ENCODE measurements at places on chromosomes 2 and 18.

- no peak for DNase-seq
These were observed 91.6 kb downstream of the NFATC1 start for GRCh38 chr18:79487183-79487800.

GRCh38 chr2:28048341-28048740 lies 157.8 kb downstream of the BABAM2 start:
- peak; percentile 24 for DNase-seq

DNA sequence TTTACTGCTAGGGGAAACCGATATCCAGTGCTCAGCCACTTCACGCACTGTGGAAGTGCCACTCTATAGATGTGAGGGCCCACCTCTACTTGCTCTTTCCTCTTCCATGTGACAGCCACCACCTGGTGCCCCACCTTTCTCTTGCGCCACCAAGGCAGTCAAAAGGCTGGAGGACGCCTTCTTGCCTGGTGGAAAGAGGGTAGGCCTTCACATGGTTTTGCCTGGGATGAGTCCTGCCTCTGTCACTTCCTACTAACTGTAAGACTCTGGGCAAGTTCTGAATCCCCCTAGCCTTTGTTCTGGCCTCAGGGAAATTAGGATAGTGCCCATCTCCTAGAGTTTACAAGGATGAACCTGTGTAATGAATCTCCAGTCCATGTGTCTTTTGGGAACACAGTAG lies 66.1 kb upstream of the ODC1 start:
- DNase-seq = no peak

GRCh38 chr2:13230221-13230620 lies 513.5 kb downstream of the TRIB2 start:
- DNase-seq = peak; percentile 14

GRCh38 chr2:132984731-132985130 lies 314.7 kb upstream of the LYPD1 start:
- no peak for DNase-seq

- DNase-seq = no peak
These were observed 131.8 kb upstream of the KYNU start for GRCh38 chr2:142745691-142746090.

DNA sequence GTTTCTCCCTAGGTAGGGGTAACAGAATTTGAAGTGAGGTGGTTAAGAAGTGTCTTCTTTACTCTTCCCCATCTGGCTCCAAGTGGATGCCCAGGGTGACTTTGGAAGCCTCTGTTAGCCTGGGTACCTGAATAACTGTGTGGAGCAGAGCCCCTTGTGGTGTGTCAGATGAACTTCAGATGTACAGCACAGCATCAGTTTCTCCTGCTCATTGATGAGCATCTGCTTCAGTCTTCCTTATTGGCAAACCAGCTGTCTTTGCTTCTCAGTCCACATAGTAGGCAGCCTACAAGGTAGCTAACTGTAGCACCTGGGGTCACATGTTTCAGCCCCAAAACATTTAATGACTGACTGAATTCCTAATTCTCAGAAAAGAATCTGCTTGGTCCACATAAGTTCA lies 56.2 kb upstream of the ATP8B1 start:
- DNase-seq = no peak

- no peak for DNase-seq
These were observed 360.5 kb upstream of the NT5C1B start for GRCh38 chr2:18949871-18950270.

GRCh38 chr2:163708265-163708664 lies 27.5 kb downstream of the FIGN start:
- no peak for DNase-seq

DNA sequence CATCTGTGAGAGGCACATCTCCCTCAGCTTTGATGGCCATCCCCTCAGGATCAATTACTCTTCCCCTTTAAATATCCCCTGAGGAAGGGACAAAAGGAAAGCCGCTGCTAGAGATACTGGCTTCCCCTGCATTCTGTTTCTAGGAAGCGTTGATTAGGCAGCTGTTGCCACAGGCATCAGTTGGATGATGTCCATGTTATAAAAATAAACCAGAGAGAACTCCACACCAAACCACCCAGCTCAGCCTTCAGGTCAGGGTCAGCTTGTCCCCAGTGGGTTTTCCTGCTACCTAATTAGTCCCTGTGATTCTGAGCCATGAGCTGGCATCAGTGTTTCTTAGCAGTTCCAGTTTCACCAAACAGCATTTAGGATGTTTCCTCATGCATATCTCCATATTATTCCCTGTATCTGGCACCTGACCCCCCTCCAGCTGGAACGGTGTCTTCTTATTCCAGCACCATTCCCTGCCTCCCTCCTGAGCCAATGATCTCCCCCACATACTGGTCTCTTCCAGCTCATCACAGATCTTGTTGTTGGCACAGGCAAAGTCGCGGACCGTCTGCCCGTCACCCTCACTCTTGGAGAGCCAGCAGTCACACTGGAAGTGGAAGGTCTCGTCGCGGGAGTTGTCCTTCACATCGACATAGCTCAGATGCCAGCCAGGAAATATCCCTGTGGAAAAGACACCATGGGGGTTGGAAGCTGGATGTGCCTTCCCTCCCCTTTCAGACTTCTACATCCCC lies 168.4 kb downstream of the LOXHD1 start:
- no peak for DNase-seq

DNA sequence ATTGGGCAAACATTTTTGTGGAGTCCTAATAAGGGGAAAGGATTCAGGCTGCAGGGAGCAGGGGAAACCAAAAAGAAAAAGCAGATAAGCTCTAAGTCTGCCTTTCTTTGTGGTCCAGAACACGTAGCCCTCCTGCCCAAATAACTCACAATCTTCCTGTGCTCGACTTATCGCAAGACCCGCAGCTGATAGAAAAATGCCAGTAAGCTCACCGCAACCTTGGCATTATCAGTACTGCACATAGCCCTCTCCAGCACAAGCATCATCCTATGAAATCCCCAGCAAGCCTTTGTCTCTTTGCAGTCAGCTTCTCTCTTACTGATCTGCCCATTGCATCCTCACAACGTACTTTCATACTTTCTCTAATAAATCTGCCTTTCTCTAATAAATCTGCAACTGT lies 202.4 kb upstream of the HNRNPA3 start:
- no peak for DNase-seq

GRCh38 chr2:128452536-128453530 lies 134.2 kb upstream of the HS6ST1 start:
- DNase-seq = no peak

DNA sequence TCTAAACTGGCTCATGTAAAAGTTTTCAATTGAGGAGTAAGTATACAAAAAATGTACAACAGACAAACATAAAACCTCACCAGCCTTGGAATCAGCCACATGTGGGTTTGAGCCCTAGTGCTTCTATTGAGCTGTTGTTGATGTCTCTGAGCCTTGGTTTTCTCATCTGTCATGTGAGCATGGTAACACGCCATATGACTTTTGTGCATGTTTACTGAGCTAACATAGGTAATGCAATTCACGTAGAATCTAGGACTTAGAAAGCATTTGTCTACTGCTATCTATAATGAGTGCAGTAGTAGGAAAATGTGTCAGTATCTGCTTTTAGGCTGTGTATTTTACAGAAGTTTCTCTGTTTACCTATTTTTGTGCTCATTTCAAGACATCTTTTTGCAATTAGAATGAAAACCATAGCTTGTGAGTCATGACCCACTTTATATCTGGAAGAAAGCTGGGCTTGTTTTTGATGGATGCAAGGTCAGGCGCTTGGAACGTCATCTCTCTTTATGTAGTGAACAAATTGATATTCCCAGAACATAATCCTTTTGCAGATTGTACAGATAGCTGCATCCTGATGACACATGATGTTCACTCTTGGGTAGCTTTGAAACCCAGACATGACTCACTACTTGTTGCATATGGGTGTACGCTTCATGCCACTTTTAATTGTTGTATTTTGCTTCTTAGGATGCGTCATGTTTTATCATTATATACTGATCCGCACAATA lies 94.3 kb downstream of the RNF144A start:
- peak; percentile 96 for DNase-seq

- no peak for DNase-seq
These were observed 53.3 kb downstream of the KCTD18 start for GRCh38 chr2:200456567-200456966.

DNA sequence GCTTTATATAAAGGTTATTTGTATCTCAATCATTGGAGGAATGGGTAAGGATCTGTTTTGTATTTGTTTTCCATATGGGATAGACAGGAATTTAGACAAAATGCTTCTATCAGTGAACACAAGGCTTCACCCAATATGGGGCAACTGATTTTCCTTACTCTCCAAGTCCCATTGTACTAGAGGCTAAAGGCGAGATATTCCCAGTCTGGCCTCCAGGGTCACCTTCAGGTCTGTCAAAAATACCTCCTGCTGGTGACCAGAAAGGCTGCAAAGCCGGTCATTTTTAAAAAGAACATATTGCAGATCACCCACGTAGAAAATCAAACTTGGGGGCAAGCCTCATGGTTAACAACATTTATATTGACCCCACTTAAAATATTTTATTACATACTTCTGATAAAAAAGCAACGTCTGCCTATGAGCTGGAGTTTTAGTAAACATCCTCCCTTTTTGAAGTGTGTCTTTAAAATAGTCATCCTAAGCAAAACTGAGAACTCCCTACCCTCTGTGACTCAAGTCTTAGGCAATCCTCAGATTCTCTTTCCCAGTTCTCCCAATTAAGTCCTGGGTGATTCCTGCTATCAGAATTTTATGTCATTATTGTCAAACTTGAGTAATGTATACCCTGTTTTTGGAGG lies 276.6 kb downstream of the MREG start:
- DNase-seq = no peak

GRCh38 chr18:24031916-24032315 lies 17.4 kb downstream of the TTC39C start:
- DNase-seq = no peak

GRCh38 chr18:70165936-70166335 lies 39.6 kb downstream of the RTTN start:
- DNase-seq = no peak

DNA sequence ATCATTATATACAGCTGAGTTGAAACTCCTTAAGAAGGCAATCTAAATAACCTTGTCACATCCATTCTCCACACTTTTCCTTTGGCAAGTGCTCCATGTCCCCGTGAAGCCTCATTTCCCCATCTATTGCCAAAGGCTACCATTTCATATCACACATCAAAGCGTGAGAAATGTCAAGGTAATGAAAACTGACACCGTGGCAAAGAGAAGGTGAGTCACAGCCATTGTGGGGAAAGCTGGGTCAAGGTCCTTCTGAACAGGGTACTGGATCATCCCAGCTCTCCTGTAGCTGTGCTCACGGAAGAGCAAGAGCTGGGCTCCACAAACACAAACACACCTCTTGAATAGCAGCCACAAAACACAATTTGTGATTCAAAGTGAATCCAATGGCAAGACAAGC lies 58.2 kb upstream of the REG3G start:
- no peak for DNase-seq

DNA sequence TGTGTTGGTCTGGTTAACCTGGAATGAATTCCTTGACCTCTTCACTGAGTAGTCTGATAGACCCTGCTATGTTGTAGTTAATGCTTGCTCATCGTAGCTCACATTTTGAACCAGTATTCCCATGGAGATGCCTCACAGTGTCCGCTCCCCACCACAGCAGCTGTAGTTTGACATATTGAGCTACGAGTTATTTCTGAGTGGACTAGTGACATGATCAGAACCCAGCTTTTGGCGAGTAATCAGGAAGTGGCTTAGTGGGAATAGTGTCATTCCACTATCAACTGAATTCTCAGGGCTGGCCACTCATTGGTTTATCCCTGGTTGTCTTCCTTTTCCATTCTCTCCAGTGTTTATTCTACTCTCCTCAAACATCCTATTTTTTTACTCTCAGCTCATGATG lies 102.7 kb downstream of the MYO1B start:
- DNase-seq = no peak

- no peak for DNase-seq
These were observed 945.1 kb upstream of the PIK3C3 start for GRCh38 chr18:41009926-41010325.

- DNase-seq = no peak
These were observed 69.2 kb downstream of the NPPC start for GRCh38 chr2:231856959-231857358.

DNA sequence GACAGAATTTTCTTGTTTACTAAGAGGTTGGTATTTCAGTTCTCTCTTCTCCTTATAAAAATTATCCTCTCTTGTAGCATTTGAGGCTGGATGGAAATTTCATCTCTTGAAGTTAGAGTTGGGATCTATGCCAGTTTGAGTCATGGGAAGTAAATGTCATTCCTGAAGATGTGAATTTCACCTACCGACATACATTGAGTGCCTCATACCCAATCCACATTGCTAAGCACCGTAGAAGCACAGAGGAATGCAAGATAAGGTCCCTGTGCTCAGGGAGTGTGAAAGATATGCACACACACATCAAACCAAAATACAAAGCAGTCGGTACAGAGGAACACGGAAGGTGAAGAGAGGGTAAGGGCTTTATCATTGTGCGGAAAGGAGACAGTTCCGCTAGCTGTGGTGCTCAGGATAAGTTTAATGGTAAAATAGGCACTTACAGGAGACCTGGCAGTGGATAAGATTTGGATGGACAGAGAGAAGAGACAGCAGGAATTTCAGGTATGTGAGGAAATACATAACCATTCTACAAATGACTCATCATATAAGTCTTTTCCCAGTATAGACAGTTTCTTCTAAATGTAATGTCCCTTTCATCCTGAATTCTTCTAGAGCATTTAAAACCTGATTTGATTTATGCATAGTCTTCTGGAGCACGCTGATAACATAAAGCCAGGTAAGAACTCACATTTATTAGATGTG lies 205.3 kb upstream of the ST6GAL2 start:
- no peak for DNase-seq

DNA sequence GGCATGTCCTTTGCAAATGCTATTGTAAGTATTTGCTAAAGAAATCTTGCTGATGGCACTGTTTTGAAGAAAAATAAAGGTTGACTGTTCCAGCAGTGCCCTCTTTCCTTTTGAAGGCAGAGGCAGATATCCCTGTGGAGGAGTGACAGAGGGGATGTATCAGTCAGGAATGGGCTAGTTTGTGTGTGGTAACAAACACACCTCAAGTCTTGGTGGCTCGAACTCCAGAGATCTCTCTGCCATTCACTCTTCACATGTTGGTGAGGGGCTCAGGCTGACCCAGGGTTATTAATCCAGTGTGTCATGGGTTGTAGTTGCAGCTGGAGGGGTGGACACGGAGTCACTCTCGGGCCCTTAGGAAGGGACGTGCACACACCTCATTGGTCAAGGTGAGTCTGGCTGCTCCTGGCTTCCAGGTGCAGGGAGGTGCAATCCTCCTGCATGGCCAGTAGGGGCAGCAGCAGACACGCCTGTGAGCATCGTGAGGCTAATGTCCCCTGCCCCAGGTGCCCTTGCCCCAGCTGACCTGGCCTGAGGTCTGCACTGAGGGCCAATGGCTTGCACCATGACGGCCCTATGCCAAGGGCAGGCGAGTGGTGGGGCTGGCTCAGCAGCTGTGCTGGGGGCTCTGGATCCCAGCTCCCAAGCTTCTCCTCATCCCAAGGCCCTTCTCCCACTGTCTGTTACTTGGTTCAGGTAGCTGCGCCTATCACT lies 146.5 kb downstream of the ASB1 start:
- no peak for DNase-seq

- DNase-seq = peak; percentile 49
These were observed 27.9 kb downstream of the RMND5A start for GRCh38 chr2:86747711-86748639.

GRCh38 chr18:24380163-24380747 lies 17.4 kb downstream of the OSBPL1A start:
- DNase-seq = no peak
